Midbrain (tissue), 1 donor: ENCODE measurements at places on chromosomes 1 and 21.

GRCh38 chr1:156490401-156491032, 10.1 kb downstream of the MEF2D start:
- DNase-seq, result no peak

DNA sequence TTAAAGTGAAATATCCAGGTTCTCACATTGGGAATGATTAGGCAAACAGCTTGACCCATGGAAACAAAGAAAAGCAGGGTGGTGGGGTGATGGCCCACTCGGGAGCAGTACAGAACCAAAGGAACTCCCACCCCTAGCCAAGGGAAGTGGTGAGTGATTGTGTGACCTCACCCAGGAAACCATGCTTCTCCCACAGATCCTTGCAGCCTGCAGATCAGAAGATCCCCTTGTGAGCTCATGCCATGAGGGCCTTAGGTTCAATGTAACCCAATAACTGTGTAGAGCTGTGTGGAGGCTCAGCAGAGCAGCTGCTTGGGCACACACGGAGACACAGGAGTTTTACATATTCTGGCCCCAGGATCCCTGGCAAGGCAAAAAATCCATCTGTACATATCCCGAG, 311.8 kb upstream of the DPYD start:
- no peak for DNase-seq

GRCh38 chr1:61448914-61449313, 276.0 kb downstream of the TM2D1 start:
- DNase-seq, result no peak

GRCh38 chr1:54249819-54250435, 50.0 kb downstream of the MRPL37 start:
- no peak for DNase-seq
